ENCODE measurements at places on chromosomes 6 and 20.

GRCh38 chr20:48178633-48179032 lies 393.4 kb upstream of the SULF2 start:
- no peak for DNase-seq

DNA sequence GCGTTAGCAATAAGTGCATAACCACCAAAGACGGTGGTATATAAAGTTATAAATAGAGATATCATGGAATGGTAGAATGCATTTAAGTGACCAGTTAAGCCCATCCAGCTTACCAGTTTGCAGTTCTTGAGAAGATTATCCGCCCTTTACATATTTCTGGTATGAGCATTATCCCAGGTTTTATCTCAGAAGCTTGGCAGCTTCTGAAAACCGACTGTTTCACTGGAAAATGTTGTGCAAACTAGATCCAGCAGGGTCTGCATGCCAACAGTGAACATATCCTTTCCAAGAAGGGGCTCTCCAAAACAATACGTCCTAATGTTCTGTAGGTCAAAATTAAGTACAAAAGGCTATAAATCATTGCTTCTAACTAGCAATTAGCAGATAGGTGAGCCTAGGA lies 29.5 kb upstream of the SHLD1 start:
- no peak for DNase-seq

DNA sequence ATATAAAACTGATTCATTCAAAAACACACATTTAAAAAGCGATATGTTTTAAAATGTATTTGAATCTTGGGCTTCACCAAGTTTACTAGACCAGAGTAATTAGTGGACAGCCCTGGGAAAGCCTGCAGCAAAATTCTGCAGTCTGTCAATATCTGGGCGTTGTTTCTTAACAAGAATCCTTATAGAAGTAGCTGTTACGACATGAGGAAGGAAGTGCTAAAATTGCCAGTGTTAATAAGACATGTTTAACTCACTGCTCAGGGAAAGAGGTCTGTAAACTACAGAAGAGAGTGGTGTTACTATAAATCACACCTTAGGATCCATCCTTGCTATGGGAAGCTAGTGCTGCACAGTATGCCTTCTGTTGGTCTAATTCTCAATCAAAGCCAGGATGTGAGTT lies 120.6 kb downstream of the TBX18 start:
- DNase-seq = no peak

DNA sequence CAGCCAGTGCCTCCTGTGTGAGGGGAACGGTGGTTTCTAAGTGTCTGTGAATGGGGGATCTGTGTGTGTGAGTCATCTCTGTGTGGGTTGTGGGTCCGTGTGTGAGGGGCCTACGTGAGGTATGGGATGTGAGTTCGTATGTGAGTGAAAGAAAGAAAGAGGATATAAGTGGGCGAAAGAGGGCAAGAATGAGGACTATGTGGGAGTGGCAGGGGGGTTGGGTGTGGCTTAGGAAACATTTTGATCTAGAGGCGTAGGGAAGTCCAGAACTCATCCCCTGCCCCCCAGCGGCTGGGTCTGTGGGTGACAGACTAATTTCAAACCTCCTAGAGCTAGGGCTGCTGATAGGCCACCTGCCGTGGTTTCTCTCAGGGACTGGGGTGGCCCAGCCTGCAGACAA lies 35.5 kb downstream of the DHX35 start:
- DNase-seq = no peak

DNA sequence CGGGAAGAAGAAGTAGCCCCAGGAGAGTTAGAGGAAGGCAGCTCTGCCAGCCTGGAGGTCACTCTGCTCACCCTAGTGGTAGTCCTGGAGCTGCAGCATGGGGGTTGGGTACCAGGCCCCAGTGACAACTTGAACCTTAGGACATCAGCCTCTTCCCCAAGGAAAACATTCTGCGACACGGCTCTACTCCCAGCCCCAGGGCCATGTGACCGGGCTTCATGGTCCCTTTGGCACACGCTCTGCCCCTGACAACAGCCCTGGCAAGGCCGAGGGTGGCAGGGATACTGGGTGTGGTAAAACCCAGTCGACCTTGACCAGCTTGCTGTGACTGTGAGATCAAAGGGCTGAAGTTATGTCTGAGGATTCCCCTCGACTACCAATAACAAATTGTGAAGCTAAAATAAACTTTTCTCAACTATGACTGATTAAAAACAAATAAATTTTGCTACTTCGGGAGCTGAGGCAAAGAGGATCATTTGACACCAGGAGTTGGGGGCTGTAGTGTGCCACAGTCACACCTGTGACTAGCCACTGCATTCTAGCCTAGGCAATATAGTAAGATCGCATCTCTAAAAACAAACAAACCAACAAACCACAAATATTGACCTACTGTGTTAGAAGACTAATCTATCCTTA lies 24.4 kb upstream of the ARID1B start:
- DNase-seq = no peak

DNA sequence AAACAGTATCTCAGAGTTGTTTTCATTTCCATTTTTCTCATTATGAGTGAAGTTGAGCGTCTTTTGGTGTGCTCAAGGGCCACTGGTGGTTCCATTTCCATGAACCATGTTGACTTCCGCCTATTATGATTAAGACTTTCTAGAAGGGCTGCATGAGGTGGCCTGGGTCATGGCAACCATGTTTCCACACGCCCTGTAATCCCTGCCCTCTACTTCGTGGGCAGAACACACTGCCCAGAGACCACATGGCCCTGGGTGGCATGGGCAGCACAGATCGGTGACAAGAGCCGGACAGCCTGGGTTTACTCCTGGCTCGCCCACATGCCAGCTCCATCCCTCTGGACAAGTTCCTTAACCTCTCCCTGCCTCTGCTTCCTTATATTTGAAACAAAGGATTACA lies 14.8 kb downstream of the PRPH2 start:
- DNase-seq = no peak

DNA sequence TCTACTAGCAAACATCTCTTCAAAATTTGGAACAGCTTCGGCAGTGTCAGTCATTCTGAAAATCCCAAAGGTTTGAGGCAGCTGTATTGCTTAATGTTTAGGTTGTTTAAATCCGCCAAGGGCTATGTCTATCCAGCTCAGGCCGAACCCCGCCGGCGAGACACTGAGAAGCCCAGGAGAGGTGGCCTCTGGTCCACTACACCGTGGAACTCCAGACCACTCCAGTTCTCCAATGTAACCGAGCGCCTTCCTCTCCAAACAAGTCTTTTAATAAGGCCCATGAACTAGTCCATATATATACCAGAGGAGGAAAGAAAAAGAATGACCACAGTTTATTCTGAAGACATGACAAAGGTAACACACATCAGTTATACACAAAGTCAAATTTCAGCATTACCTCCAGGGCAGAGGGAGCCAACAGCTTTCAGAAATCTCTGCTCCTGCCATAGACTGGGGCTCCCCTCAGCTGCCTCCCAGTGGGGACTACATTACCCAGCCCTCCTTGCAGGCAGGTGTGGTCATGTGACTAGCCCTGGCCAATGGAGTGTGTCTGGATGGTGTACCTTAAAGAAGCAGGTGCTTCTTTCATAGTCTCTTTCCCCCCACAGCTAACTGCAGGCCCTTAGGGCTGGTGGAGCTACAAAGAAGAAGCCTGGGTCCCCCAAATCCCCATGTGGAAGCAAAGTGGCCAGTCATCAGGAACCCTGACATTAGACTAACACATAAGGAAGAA lies at the start of gene RAMACL:
Gene RAMACL, minus strand, starts transcription at position 255 of the 733 bp plus-strand sequence. Its CDS starts 201 bp downstream, at position 54.
- DNase-seq = no peak

GRCh38 chr20:40325006-40325568 lies 363.9 kb downstream of the MAFB start:
- DNase-seq = no peak

DNA sequence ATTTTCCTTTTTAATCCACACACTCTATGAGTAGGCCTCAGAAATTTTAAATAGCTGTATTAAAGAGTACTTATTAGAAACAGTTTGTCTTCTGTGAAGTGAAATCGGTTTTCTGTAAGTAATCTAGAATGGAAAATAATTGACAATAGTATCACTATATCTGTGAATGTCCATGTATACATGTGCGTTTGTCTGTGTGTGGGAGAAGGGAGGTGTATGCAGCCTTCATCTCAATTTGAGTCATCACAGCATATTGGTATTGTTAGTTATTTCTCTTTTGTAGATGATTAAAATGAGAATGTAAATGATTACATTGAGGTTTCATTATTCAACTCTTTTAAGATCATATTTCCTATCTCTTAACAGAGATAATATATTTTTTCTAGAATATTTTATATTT lies 206.0 kb downstream of the EYS start:
- no peak for DNase-seq

- no peak for DNase-seq
Measured at GRCh38 chr6:73157870-73158269, 67.4 kb downstream of the KHDC1L start.

DNA sequence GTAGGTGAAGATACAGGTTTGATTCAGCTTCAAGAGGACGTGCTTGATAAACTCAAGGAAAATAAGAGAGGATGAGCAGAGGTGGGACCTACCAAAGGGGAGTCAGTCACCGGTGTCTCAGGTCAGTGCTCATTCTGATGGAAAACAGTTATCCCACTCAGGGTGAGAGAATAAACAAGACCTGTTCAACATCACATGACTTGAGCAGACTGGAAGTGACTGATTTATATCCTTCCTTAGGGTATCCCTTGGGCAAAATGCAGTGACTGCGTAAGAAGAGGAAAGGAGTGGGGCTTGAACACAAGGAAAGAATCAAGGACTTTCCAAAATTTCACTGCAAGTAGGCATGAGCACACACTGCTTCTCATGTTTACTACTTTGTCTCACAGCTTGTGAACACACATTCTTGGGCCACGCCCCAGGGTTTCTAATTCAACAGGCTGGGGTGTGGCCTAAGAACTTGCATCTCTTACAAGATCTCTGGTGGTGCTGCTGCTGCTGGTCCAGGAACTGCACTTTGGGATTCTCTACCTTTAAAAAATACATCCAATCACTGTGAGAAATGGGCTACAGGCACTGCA lies 11.6 kb downstream of the CST3 start:
- no peak for DNase-seq

GRCh38 chr6:167925026-167925425 lies 72.4 kb upstream of the KIF25 start:
- no peak for DNase-seq

DNA sequence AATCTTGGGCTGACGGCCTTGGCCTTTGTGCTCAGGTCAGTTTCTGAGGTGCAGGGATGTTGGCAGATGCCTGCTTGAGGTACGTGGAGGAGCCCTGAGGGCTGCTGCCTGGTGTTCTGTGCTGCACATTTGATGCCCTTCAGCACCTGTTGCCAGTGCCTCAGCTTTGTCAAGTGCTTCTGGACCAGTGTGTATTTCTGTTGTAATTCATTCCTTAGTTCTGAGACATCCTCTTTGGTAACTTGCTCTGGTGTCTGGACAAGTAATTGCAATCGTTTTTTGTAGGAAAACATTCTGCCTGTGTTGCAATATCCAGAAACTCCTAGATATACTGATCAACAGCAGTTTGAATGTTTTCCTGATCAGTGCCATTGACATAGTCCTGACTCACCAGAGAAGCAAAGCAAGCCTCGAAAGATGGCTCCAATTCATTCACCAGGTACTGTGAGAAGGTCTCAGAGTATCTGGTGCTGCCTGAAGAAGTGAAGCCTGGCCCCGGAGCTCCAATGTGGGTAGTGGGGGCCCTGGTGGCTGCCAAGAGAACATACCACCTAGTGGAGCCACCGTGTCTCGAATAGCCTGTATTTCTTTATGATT lies 26.7 kb downstream of the ZNF337 start:
- DNase-seq = peak; percentile 87

DNA sequence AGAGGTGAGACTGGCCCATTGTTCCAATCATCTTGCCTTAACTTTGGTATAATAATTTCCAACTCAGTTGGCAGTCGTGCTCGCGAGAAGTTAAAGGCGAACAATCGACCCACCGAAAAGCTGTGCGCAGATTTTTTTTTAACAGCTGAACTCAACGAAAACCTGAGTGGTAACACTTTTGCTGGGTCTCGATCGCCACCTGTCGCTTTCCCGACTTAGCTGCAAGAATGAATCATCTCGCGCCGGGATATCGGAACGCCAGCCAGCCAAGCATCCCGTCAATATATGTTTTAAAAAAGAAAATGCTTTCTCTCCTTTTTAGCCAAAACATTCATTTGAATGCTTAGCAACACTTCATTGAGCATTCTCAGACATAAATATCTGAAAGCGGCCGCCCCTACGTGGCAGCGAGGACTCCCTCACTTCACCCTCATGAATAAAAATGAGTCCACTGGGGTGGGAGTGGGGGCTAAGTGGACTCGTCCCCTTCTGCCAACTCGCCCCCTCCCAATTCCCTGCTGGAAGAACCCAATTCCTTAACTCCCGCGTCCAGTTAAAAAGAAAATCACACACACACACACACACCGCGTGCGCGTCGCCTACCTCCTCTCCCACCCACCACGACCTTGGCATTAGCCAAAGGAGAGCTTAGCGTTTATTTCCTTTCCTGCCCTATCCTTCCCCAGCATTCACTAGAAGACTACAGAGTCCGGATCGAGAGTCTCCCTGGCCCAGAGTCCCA lies 1.5 kb downstream of the COL12A1 start:
- peak; percentile 79 for DNase-seq

- DNase-seq = peak; percentile 14
Measured at GRCh38 chr6:99282479-99283062, 66.9 kb downstream of the FAXC start.

DNA sequence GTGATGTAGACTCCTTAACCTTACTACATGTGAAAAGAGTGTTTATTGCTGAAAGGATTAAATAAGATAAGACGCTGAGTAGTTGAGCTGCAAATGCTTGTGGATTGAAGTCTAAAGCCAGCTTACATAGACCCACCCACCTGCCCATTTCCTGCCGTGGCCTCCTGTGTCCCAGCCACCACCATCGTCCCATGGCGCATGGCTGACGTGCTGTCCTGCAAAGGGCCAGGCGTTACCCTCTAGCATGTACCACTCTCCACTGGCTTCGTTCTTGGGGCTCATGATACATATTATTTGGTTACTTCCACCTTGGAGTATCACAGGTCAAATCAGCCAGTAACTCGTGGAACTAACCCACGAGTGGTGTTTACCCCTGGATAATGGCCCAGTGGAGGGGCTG lies 181.8 kb downstream of the CDH4 start:
- no peak for DNase-seq

DNA sequence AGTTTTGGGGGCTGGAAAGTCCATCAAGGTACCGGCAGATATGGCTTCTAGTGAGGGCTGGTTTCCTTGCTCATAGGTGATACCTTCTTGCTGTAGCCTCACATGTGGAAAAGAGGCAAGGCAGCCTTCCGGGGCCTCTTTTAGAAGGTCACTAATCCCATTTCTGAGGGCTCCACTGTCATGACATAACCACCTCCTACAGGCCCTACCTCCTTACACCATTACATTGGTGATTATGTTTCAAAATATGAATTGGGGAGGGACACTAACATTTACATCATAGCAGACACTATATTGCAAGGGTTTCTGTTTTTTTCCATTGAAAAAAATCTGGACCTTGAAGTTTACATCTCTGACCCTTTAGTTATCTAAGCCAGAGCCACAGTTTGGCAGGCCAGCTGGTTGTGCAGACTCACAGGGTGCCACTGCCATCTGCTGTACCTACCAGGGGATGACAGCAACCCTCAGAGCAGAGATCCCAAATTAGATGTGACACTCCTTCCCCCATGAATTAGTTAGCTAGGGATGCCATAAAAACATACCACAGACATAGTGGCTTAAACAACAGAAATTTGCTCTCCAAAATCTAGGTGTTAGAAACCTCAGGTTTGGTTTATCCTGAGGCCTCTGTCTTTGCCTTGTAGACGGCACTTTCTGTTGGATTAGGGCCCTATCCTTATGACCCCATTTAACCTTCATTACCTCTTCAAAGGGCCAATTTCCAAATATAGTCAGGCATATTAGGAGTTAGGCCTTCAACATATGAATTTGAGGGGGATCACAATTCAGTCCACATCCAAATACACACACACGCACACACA lies 166.4 kb upstream of the RNF217 start:
- no peak for DNase-seq

- no peak for DNase-seq
Measured at GRCh38 chr6:148819852-148820251, 73.0 kb downstream of the UST start.

Measured in HS-5 (cell line).